ENCODE measurements at places on chromosomes 2 and 18.

DNA sequence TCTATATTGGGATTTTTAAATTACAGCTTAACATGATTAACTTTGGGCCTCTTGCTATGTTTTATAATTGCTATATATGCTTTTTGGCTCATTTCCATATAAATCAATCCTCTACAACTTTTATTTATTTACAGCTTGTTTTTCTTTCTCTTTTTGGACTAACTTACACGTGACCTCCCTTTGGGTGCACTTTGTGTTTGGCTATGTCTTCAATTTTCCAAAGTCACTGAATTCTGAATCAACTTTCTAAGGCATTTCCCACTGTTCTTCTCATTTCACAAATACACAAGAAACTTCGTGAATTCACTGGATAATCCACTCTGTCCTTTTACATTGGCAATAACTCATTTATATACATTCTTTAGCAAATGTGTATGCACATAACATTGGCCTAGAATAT lies 5.4 kb upstream of the CPS1 start:
- DNase-seq = no peak

GRCh38 chr2:153986488-153987229 lies 114.9 kb downstream of the GALNT13 start:
- DNase-seq = no peak

DNA sequence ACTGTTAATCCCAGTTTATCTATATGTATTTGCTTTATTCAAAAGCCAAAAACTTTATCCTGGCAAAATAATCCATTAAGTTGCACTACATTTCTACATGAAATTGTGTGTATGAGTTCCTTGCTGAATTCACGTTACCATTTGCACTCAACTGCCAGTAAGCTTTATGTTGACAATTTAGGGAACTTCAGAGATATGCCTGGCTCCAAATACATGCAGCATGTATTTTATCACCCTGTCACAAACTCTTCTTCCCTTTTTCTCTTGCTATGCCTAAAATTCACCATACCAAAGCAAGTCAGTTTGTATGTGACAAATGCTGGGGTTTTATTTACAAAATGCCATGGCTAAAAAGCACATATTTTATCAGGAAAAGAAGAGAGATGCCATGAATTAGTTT lies 157.6 kb upstream of the CDH2 start:
- no peak for DNase-seq

GRCh38 chr2:122277956-122278355 lies 522.5 kb downstream of the TSN start:
- DNase-seq = no peak

- DNase-seq = no peak
Observed at GRCh38 chr2:220279840-220280239, 652.4 kb downstream of the SLC4A3 start.

- DNase-seq = no peak
Observed at GRCh38 chr18:79379251-79379905, 16.4 kb upstream of the NFATC1 start.

DNA sequence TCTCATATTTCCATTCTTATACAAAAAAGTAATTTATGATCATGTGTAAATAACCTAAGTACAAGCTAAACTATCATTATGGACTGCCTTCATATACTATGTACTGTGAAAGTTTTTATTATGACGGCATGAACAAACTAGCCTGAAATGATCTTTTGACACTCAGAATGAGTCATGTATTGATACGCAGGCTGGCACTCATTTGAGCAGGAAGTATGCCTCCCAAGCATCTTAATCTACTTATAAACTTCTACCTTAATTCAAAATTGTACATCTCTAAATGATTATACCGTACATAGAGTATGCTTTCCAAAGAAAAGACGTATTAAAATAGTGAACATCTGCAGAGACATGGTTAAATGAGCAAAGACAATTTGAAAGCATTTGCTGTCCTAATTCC lies 207.1 kb upstream of the SPOPL start:
- no peak for DNase-seq

DNA sequence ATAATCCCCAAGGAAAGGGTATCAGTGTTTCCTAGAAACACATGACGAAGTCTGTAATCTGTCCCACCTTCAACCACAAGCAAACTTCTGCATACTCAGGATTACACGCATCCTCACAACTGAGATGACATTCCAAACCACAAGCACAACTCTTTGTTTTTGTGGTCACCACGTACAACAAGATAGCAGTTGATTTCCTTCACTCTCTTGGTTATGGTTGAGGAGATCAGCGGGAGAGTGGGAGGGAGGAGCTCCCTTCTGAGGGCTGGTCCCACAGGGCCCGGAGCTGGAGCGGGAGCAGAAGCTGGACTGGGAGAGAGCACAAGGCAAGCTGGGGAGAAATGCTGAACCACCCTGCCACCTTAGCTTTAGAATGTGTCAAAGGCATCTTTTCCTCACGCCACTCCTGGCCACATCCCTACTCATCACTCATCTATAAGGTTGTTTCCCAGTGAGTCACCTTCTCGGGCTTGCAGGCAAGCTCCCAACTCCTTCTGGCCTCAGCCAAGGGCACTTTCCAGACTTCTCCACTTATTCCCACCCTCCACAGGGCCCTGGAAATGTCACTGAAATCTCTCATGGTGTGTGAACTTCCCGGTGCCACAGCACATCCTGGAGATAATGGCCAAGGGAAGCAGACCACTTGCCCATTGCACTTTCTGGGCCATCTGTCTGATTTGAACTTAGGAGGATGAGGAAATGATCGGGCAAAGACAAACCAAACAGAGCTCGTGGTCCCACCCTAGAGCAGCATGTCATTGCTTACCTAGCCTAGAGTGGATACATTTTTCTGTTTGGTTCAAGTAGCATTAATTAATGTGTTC lies 98.9 kb upstream of the LGALSL start:
- DNase-seq = no peak

GRCh38 chr2:239361311-239361642 lies 39.5 kb downstream of the HDAC4 start:
- DNase-seq = no peak

- DNase-seq = no peak
Observed at GRCh38 chr18:11147962-11148679, 1.2 kb downstream of the PIEZO2 start.

- no peak for DNase-seq
Observed at GRCh38 chr2:103346780-103347179, 584.9 kb downstream of the TMEM182 start.

DNA sequence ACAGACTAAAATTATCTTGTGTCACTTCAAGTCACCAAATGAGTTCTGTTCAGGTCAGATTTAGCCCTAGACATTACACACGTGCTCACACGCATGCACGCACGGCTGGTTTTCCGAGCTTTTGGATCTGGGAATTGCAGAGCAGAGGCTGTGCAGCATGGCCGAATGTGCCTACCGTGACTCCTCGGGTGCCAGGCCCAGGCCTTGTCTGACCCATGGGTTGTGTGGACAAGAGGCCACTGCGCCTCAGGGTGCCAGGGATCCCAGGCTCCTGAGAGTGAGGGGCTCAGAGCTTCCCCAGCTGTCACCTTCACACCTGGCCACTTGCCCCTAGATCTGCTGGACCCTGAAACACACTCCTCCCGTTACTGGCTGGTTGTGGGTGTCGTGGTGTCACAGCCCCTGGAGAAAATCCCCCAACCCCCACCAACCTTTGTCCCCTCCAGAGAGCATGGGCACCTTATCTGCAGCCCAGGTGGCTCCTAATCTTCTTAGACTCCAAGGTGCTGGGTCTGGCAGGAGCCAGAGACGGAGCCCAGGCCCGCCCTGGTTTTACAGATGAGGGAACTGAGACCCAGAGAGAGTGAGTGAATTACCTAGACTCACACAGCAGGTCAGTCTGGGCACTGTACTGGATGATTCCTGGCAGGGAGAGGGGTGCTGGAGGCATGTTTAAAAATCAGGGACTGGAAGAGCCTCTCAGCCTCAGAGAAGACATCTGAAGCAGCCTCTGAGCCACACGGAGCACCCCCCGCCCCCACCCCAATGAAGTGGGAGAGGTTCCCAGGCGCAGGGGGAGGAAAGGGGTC lies 56.8 kb downstream of the ATOH8 start:
- DNase-seq = no peak

DNA sequence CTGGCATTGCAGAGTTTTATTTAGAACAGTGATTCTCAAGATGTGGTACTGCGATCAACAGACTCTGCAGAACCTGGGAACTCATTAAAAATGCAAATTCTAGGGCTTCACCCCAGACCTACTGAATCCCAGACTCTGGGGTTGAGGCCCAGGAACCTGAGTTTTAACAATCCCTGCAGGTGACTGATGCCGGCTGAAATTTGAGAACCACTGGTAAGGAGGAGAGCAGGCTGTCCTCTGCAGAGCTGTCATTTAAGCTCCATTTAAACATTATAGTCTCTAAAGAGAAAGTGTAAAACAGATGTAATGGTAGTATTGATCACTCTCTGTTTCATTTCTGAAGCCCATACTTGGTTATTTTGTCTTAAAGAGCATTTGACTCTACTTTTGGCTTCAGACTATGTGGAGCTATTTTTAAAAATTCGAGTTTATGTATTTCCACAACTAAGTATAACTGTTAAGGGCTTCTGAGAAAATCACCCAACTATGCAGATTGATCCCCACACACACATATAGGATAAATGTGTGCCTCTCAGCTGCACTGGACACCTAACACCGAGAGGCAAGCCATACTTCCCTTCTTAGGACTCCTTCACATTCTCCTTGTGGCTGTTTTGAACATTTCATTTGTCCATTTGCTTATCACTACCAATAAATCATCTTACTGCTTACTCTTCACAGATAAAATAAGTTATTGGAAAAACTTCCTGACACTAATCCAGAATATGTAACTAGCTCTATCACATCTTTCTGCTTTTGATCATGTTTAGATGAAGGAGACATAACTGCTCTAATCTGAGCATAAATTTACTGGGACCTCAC lies 487.5 kb downstream of the DLGAP1 start:
- no peak for DNase-seq

DNA sequence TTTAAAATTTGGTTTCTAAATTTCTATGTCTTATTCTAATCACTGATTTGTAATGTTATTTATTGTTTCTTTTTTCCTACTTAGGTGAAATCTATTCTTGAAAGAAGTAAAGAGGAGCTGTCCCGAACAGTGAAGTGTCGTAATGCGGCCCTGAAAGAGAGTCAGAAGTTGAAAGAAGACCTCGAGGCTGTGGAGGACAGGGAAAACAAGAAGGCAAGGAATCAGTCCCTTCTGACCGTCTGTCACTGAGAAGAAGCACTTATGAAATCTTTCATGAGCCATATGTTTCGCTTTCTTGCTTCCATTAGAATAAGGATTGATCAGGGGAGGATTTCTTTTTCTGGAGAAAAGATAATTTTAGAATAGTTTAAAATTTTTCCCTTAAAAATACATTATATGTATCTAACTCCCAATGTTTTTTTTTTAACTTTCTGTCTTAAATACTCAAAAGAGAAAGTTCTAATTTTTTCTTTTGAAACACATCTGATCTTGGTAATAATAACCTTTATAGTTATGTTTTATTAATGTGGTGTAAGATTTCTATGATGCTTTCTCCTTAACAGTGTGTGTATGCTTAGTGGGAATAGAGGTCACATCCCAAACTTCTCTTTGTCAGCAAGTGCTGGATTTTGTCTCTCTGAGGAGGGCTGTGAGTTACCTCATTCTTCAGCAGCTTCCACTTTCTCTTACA lies 79.0 kb downstream of the CCDC150 start:
- no peak for DNase-seq

- DNase-seq = no peak
Observed at GRCh38 chr2:62785810-62786597, 80.5 kb downstream of the EHBP1 start.

DNA sequence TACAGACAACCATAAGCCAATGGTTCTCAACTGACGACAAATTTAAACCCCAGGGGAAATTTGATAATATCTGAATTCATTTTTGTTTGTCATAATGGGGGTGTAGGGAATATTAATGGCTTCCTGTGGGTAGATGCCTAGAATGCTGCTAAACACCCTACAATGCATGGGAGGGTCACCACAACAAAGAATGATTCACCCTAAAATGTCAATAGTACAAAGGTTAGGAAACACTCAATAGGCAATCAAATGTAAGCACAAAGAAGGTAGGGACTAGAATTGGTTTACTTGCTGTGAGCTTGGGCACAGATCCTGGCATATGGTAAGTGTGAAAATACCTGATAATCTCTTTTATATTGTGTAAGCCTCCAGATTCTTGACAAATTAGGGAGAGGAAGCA lies 20.1 kb upstream of the FANCL start:
- DNase-seq = no peak

DNA sequence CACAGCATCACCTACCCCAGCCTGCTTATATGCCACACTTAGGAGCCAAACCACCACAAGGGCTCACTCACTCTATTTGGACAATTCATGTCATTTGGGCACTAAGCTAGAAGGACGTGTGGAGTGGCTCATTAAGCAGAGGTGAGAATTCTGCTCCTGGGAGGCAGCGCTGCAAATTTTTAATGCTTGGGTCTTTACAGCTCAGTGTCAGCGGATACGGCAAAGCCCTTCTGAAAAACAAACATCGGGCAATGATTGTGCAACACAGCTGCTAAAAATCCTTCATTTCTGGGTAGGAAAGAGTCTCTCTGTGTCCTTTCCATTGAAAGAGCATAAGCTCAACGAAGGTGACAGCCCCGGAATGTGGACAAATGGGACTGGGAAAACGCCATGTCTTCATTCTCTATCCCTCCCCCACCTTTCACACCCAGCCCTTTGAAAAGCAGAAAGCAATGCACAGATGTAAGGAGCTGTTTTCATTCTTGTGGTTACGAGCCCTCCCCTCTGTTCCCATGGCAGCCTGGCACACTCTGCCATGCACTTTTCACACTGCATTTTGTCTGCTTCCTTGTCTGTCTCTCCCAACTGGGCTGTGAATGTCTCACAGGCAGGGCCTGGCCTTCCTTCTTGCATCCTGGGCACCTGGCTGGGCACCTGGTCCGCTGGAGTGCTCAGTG lies 16.0 kb downstream of the TMEM177 start:
- DNase-seq = no peak

GRCh38 chr2:180655842-180656454 lies 324.5 kb upstream of the UBE2E3 start:
- no peak for DNase-seq

GRCh38 chr2:202376460-202377206 lies 506 bp downstream of the BMPR2 start:
- peak; percentile 34 for DNase-seq

- DNase-seq = no peak
Observed at GRCh38 chr2:39666491-39667101, 879 bp downstream of the TMEM178A start.

- DNase-seq = no peak
Observed at GRCh38 chr2:231927566-231927890, 1.3 kb upstream of the NPPC start.

DNA sequence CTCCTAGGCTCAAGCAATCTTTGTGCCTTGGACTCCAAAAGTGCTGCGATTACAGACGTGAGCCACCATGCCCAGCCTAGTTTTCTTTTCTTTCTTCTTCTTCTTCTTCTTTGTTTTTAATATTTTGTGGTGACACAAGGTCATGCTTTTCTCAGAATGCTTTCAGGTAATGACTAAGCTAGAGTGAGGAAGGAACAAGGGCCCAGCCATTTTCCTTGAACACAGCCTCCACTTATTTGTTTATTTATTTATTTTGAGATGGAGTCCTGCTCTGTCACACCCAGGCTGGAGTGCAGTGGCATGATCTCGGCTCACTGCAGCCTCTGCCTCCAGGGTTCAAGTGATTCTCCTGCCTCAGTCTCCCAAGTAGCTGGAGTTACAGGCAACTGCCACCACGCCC lies 74.3 kb upstream of the ST3GAL5 start:
- DNase-seq = no peak

- DNase-seq = no peak
Observed at GRCh38 chr2:109387778-109388469, 225.8 kb downstream of the SEPTIN10 start.

GRCh38 chr18:1002653-1003178 lies 98.0 kb downstream of the ADCYAP1 start:
- no peak for DNase-seq

- DNase-seq = no peak
Observed at GRCh38 chr2:157442191-157442590, 1.7 kb downstream of the CYTIP start.
